ENCODE measurements at places on chromosomes 16 and 17.
A peak's percentile ranks its signal among the peaks of the same experiment; 100 is the strongest.

DNA sequence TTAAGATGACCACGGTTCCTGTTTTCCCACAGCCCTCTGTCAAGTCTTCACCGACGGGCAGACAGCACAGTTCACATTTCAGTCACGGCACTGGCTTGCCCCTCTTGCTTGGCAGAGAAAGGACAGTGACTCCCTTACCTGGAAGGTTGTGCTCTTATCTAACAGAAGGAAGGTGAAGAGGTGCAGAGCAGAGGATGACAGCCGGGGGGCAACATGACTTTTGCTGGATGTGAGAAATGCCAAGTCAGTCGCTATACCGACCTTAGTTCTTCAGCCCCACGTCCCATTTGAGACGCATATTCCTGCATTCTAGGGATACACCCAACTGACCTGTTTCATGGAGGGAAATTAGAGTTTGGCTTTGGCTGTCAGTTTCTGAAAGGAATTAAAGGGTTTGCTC lies 492.3 kb downstream of the NPIPA7 start:
- DNase-seq = no peak

GRCh38 chr16:89909777-89910716 lies 8.6 kb upstream of the MC1R start:
- DNase-seq = peak; percentile 92

DNA sequence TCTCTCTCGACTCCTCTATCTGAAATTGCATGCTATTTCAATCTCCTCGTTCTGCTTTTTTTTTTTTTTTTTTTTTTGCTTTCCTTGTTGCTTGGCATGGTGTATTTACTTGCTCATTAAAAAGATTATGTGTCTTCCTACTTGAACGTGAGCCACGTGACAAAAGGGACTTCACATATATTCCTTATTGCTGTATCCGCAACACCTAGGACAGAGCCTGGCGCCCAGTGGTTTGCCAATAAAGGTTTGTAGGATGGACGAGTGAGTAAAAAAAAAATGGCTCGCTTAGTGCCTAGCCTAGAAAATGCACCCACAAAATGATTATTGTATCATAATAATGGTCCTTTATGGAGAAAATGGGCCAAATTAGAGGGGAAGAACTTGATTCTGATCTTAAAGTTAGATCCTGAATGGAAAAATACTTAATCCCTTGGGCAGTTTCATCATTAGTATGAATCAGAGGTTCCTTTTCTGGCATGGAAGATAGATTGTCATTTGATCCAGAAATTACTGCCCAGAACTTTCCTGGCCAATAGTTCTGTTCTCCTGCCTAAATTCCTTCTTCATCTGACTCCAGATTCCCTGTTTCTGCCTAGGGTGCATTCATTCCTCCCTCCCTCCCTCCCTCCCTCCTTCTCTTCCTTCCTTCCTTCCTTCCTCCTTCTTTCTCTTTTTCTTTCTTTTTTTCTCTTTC lies 13.6 kb upstream of the TMEM220 start:
- no peak for DNase-seq

DNA sequence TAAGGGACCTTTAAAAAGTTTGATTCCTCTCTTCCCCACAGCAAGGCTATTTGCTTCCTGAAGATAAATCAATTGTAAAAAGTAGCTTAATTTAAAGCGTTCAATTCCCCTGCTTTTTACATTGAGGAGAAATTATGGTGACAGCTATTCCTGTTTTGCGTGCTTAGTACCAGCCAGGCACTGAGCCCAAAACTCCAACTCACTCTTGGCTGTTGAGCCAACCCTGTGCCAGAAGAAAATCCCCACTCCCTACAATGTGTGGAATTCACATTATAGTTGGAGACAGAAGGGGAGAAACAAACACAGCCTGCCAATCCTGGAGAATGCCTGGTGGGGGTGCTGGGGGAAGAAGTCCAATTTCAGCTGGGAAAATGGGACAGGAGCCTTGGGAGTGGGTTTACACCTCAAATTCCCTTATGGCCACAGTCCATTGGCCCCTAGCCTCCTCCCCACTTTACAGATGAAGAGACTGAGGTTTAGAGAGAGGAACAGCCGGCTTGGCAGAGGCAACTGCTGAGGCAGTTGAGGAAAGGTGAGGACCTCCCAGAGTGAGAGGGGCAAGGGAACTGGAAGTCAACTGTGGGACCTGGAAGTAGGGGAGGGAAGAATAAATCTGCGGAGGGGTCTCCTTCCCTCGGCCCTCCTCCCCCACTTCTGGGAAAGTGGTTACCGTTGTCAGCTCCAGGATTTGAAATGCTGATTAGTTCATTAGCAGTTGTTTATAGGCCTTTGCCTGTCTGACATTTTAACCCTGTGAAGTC lies 26.1 kb downstream of the CDH1 start:
- no peak for DNase-seq

- DNase-seq = no peak
Observed at GRCh38 chr17:73829676-73830280, 185.5 kb upstream of the SDK2 start.

GRCh38 chr16:12398029-12398682 lies 405.5 kb downstream of the CPPED1 start:
- no peak for DNase-seq

DNA sequence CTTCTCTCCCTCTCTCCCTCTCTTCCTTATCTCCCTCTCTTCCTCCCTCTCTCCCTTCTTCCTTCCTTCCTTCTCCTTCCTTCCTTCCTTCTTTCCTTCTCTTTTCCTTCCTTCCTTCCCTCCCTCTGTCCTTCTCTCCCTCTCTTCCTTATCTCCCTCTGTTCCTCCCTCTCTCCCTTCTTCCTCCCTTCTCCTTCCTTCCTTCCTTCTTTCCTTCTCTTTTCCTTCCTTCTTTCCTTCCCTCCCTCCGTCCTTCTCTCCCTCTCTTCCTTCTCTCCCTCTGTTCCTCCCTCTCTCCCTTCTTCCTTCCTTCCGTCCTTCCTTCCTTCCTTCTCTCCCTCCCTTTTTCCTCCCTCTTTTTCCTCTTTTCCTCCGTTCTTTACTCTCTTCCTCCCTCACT lies 38.6 kb downstream of the HS3ST4 start:
- no peak for DNase-seq

- no peak for DNase-seq
Observed at GRCh38 chr17:57481910-57482391, 225.6 kb downstream of the MSI2 start.

- DNase-seq = no peak
Observed at GRCh38 chr16:83300326-83300725, 507.5 kb upstream of the HSBP1 start.

- DNase-seq = no peak
Observed at GRCh38 chr17:11178581-11178980, 62.4 kb upstream of the SHISA6 start.

GRCh38 chr17:28053725-28054124 lies 11.2 kb downstream of the NLK start:
- DNase-seq = no peak

GRCh38 chr17:7883781-7884386 lies 4.7 kb upstream of the CHD3 start:
- no peak for DNase-seq

DNA sequence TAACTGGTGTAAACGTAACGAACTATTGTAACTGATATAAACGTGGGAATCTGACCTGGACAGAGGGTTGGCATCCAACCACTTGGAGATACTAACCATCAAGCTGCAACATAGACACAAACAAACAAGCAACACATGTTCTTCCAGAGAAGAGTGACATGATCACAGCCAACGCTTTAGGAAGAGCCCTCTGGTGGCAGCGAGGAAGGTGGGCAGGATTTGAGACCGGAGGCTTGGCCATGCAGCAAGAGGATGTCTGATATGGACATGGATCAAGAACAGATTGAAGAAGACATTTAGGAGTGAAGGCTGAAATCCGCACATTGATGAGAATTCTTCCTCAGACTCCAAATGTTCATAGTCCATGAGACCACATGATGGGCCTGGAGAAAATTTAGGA lies 40.3 kb upstream of the TNRC6A start:
- peak; percentile 54 for DNase-seq

DNA sequence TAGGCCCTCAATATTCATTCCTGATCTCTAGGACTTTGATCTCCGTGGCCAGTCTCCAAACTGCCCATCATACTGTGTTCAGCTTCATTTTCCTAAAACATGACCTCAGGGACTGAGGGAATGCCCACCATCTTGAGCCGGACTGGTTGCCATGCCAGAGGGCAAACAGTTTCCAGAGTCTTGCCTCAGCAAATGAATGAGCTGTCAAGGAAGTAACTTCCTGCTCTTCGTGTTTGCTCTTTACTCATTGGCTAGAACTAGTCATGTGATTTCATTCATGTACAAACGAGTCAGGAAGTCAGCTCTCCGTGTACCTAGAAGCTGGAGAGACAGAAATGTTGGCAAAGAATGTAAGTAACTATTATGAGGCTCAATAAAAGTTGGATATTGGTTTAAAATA lies 50.2 kb downstream of the ANKFN1 start:
- no peak for DNase-seq

DNA sequence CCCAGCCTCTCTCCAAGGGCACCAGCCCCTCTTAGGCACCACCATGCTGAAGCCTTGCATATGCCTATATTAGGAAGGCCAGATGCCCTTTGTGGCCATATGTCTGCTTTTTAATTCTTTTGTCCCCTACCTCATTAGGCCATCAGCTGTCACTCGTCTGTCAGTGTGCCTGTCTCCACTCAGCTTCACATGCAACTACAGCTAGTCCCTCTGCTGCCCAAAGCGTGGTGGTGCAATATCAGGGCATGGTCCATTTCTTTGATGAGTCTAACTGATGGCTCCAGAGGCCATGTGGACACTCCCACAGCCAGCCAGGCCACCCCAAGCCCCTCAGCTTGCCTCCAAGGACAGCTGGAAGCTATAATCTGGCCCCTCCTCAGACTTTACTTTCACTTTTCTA lies 36.3 kb downstream of the MYO18A start:
- peak; percentile 49 for DNase-seq

DNA sequence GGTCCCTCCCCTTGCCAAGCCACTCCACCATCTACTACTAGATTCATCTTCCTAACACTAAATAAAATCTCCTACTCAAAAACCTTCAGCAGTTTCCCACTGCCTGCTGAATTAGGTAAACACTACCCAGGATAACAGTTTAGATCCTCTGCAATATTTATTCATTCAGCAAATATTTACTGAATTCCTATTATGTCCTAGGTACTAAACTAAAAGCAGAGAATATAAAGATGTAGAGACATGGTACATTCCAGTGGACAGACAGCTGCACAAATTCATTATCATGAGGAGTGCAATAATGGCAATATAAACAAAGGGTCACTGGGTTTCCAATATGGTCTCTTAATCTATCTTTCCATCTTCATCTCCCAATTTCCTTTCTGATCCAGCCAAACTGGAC lies 30.7 kb upstream of the HOXB13 start:
- no peak for DNase-seq

DNA sequence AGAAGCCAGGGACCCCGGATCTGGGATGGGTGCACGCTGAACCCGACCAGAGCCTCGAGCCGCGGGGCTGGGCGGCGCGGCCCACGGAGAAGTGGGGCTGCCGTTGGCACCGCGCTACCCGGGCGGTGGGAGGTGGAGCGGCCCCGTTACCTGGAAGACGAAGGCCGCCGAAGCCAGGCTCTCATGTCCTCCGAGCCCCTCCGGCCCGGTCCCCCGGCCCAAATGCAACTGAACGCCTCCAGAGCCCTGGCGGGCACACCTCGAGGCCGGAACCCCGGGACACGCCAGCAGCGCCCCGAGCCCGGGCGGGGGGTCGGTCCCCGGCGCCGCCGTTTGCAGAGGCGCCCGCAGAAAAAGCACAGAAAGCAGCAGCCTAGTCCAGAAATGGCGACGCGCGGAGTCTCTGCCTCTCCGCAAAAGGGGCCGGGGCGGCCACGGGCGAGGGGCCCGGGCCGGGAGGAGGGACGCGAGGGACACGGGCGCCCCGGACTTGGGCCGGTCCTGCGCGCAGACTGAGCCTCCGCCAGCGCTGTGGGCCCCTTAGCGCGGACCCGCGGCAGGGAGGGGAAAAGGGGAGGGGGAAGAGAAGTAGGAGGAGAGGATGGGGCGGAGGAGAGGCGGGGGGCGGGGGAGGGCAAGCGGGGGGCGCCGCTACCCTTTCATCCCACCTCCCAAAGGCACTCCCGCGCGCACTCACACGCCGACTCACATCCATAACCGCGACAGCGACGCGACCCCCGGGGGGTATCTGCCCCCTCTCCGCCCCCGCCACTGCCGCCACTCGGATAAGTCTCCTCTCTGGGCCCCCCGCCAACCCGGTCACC lies 1.4 kb downstream of the AXIN2 start:
- no peak for DNase-seq

GRCh38 chr16:11050944-11051343 lies 106.6 kb downstream of the CLEC16A start:
- DNase-seq = peak; percentile 54

DNA sequence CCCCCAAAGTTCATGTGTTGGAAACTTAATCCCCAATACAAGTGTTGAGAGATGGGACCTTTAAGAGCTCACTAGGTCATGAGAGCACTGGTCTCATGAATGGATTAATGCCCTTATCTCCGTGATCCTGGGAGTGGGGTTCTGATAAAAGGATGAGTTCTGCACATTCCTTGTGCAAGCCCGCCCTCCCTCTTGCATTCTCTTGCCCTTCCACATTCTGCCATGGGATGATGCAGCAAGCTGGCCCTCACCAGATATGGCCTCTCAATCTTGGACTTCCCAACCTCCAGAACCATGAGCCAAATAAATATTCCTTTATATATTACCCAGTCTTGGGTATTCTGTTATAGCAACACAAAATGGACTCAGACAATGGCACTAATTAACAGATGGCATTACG lies 14.1 kb downstream of the GLG1 start:
- DNase-seq = no peak

Data from suppressor macrophage (primary cell).